ENCODE measurements at places on chromosomes 1 and 21. TPM values are rescaled to one million over a fixed set of nuclear protein-coding genes. Genes with fewer than 3 reads are reported as not detected.
A peak's percentile ranks its signal among the peaks of the same experiment; 100 is the strongest.

GRCh38 chr1:201016943-201017827 lies 6.3 kb downstream of the KIF21B start:
- no peak for DNase-seq

GRCh38 chr1:184392779-184393522 lies 6.1 kb downstream of the C1orf21 start:
- DNase-seq = no peak

Gene MAST2
- 25.4 TPM for total RNA-seq

DNA sequence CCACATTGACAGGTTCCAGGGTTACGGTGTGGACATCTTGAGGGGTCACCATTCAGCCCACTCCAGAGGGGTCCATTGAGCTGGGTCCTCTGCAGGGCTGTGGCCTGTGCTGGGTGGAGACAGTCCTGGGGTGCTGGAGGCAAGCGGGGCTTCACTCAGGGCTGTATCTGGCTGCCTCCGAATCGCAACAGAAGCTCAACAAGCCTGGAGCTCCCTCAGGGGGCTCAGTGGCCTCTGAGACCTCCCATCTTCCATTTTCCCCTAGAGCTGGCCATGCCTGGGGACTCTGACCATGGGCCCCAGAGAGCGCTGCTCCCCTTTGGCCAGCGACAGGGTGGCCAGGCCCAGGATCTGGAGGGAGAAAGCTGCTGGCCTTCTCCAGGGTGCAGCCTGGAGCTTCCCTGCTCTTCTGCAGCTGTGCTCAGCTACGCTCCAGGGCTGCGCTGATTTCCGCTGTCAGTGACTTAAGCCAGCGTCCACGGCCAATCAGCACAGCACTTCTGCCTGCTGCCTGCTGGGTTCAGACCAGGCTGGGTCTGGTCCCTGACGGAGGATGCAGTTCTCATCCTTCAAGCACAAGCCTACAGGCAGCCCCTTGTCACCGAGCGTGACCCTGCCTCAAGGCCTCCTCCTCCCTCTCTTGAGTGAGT lies 45.0 kb upstream of the ADARB1 start:
- DNase-seq = no peak

Gene EPS15
- 9.4 TPM for total RNA-seq

GRCh38 chr21:38268864-38269575 lies 12.2 kb downstream of the KCNJ15 start:
- DNase-seq = no peak

GRCh38 chr1:245858722-245859492 lies 648.2 kb downstream of the SMYD3 start:
- peak; percentile 3 for DNase-seq

- DNase-seq = no peak
Observed at GRCh38 chr1:234135501-234135900, 231.0 kb downstream of the SLC35F3 start.

GRCh38 chr1:236862615-236863211 lies 67.6 kb downstream of the MTR start:
- DNase-seq = no peak

Gene ACOT11
- total RNA-seq = 23.4 TPM

- DNase-seq = no peak
Observed at GRCh38 chr1:84840346-84840745, 52.7 kb downstream of the LPAR3 start.

DNA sequence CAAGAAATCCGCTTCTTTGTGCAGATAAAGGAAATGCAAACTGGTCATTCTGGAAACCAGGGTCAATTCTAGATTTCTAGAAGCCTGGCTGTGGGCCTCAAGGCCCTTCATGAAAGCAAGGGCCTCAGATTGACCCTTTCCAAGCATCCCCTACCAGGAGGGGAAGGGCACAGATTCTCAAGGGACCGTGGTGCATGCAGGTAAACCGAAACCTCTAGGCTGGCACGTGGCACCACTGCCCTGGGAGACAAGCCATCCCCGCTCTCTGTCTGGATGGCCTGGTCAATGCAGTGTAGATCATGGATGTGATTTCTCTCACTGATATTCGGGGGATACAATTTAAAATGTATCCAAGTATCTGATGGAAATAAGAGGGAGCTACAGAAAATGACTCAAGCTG lies 69.4 kb downstream of the TOMM20 start:
- DNase-seq = no peak

GRCh38 chr1:201215531-201216357 lies 25.1 kb downstream of the IGFN1 start:
- DNase-seq = no peak

- no peak for DNase-seq
Observed at GRCh38 chr1:156154317-156154749, 948 bp downstream of the SEMA4A start.

DNA sequence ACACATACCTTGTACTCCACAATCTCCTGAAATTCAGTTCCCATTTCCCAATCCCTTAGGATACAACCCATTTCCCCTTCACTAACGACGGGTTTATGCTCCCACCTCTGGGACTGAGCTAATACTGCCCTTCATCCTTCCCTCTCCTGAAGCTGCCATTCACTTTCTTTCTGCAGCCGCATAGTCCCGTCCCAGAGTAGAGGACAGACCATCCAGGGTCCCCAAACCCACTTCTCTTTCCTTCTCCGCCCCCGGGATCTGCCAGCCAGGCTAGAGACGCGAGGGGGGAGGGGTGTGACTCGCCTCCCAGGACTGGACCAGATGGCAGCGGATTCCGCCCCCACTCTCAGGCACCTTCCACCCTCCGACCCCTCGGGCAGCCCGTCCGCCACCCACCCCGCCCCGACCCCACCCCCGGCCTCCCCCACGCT lies 679 bp downstream of the ABL2 start:
- DNase-seq = peak; percentile 15

Gene ORC1
- total RNA-seq = 19.5 TPM

DNA sequence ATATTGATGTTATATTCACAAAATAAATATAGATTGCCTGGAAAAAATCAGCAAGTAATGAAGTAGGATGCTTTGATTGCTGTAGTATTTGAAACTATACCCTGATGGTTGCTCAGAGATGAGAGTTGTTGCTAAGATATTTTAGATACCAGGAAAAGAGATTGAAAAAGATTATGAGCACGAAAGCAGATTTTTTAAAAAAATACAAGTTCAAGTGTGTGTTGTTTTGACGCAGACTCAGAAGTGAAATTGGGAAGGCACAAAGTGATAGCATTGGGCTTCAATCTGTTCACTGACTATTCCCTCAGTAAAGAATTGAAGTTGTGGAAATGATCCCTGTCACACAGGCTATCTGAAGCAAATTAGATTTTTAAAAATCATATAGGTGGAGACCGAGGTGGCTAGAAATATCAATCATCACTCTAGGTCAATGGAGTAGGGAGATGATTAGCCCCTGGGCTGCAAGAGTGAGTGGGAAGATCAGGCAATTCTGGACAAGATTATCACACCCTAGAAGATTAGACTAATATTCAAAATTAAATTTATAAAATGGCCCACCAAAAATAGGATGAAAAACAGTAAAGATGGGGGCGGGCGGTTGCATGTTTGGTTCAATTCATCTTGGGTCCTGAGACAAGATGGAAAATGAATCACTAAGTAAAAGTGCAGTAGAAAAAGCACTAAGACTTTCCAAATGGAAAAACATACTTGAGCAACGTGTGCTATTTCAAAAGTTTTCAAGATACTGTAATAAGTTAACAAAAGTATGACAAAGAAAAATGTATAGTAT lies 41.5 kb upstream of the LRRC8D start:
- DNase-seq = no peak

Gene FMO1
- total RNA-seq = not detected

Gene IL20
- not detected for total RNA-seq

Gene CA6
- total RNA-seq = not detected

- no peak for DNase-seq
Observed at GRCh38 chr1:225876900-225877510, 5.2 kb downstream of the TMEM63A start.

DNA sequence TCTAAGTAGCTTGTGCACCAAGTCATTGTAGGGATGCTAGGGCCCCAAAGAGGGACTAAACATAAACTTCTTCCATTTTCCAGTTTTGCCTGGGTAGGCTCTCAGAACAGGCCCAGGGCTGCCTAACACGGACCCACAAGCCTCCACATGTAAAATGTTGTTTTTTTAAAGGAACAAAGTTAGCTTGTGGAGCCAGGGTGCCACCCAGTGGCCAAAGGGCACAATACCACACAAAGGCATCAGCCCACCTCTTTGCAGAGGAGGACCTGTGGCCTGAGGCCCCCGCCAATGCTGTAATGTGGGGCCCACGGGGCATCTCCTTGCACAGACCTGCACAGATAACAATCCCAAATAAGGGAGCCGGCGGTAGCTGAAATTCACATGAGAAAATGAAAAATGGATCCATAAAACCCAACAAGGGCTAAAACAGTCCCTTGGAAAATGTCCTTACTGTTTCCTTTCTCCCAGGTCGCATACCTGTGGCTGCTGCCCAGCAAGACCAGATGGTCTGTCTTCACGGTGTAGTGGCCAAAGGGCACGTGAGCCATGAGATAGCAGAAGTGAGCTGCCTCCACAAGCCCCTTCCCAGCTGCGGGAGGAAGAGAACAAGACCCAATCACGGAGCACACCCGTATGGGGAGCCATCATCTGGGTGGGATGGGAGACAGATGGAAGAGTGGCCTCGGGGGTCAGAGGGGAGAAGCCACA lies 23.8 kb downstream of the SEC16B start:
- peak; percentile 78 for DNase-seq

DNA sequence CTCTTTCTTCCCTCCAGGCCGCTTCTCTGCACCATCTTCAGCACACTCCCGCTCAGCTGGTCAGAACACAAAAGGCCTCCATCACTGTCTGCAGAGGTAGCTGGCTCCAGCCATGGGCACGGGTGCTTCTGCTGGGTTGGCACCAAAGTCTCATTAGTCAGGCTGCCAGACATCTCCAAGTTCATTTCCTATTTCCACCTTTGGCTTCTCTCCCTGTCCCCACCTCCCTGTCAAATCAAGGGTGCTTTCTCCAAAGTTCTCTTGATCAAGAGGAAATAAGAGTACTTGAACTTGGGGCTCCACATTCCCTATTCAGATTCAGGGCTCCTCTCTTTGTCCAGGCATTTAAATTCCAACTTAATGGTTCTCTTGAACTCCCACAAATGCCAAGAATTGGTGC lies 33.9 kb upstream of the GRIK3 start:
- DNase-seq = no peak

DNA sequence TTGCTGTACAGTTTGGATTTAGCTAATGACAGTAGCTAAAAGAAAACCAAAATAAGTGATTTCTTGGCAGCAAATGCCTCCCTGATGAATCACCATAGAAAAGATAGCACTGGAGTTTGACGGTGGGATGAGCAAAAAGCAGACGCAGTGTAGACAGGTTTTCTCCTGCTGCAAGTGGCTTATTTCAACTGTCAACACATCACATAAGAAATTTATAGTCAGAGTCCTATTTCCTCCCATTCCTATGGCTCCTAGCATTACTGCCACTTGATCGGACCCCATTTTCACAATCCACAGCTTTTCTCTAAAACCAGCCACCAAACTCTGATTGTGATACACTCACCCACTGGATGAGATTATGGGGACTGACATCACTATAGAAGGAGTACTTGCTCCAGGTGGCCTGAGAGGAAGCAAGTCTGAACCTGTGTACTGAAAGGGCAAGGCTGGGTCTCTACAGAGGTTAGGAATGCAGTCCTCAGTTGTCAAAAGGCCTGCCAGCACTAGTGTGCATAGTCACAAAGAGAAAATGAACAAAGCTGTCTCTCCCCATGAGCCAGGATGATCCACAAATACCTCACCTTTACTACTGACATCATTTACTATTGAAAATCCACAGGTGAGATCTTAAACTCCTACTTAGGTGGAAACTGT lies 359.8 kb downstream of the LTN1 start:
- no peak for DNase-seq

Gene KPRP
- not detected for total RNA-seq

DNA sequence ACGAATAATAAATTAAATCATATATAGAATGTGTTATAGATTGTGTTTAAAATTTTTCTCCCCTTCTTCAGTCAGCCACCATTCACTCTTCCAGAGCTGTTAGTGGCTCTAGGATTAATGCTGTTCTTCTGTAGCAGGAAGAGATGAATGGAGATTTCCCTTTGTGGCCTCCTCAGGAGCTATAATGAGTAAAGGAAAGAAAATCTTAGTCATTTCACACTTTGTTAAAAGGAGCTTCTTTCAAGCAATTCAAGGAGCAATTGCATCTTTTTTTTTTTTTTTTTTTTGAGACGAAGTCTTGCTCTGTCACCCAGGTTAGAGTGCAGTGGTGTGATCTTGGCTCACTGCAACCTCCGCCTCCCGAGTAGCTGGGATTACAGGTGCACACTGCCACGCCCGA lies 23.7 kb upstream of the TMCO2 start:
- DNase-seq = no peak

DNA sequence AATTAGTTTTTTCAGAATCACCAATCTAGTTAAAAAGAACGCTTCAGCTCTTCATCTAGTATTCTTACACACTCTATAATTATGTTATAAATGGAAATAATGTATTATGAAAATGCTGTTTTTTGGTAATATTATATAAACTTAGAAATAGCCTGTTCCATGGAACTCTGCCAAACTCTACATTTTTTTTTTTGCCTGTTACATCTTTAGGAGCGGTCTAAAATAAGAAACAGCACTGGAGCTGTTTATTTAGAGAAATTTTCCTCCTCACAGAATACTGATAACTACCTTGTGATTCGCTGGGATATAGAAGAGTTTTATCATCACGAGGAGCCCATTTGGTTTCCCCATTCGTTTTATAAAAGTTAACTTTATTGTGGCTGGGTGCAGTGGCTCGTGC lies 58.5 kb downstream of the PKN2 start:
- DNase-seq = no peak

DNA sequence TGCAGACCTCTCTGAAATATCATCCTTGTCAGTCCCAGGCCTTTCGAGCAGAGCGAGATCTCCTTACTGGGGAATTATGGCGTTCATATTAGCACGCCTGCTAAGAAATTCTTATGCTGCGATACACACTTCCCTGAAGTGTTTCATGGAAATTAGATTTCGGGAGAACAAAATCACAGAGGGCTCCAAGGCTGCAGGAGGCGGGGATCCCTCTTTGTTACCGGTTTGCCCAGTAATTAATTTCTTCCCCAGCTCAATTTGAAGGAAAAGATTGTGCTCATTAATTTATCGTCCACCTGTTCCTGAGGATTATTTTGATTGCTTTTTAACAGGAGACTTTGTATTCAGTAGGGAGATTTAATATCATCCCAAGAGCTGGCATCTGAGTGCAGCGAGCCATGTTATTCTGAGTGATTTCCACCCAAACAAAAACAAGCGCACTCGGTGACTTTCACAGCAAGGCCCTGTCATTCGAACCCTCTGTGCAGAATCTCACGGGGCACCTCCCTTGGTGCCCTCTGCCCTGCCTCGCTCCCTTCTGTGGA lies 202.3 kb upstream of the GALNT2 start:
- no peak for DNase-seq

Gene SPAG17
- total RNA-seq = not detected

- no peak for DNase-seq
Observed at GRCh38 chr1:29249951-29250581, 13.7 kb downstream of the PTPRU start.

Gene F3
- total RNA-seq = 5.5 TPM

- no peak for DNase-seq
Observed at GRCh38 chr1:165344736-165345135, 11.8 kb downstream of the LMX1A start.

DNA sequence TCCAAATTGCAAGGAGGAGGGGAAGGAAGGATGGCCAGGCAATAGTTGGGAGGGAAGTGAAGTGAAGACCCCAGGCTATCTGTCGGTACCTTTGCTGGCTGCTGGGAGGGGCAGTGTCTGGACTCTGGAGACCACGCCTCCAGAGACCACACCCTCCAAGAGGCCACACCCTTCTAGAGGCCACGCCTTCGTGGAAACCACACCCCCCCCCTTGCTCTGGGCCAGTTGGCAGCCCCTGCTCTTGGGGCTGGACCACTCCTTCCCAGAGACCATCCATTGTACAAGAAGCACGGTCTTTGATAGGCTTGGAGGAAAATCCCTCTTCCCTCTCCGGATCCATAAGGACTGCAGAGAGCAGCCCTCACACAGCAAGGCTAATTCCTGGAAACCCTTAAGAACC lies 73.1 kb downstream of the RYR2 start:
- no peak for DNase-seq

Data from HT-29 (cell line).